ENCODE measurements at places on chromosomes 3 and 15.

GRCh38 chr15:94769089-94769488 is 537.7 kb downstream of the MCTP2 start:
- no peak for DNase-seq

- DNase-seq: peak; percentile 74
Measured at GRCh38 chr15:82828075-82828474, 18.6 kb downstream of the WHAMM start.

DNA sequence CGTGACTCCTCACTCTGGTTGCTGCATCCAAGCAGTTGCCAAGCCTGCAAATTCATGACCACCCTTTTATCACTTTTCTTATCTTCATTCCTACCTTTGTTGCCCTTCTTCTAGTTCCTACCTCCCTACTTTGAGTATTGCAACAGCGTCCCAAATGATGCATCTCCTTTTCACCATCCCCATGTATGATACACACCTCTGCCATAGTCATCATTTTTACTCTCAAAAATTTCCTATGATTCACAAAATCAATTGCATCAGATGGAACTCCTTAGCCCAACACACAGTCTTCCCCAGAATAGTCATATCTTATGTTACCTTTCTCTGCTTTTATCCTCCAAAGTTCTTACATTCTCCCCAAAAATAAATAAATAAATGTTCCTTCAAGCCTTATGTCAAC is 262.6 kb downstream of the TBL1XR1 start:
- DNase-seq: no peak

GRCh38 chr15:36161771-36162212 is 417.6 kb upstream of the CDIN1 start:
- DNase-seq: peak; percentile 63

DNA sequence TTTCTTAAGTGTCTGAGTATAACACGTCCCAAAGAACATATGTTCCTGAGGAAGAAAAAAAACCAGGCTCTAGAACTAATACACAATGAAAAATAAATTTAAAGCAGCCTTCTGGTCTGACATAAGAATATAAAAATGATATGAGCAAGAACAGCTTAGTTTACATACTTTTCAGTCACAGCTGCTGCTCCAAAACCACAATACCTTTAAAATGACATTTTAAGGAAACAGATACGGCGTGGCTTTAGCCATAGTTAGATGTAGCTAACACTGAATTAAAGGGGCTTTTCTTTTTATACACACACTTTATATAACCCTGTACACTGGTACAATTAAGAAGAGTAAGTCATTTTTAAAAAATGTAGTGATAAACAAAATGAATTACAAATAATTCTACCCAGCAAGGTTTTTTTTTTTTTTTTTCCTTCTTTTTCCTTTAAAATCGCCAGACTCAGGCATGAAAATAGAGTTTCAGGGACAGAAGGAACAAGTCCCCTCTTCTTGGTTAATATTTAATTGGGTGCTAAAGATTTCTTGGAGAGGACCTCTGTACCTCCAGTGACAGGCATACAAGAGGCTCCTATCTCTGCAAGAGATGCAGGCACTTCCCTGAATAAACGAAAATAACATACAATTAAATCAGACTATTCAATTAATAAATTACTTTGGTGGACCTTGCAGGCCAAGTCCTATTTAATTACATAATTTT is 265.6 kb downstream of the FOXP1 start:
- no peak for DNase-seq

Data from fibroblast of mammary gland (primary cell).